ENCODE measurements at places on chromosomes 1 and 21.

DNA sequence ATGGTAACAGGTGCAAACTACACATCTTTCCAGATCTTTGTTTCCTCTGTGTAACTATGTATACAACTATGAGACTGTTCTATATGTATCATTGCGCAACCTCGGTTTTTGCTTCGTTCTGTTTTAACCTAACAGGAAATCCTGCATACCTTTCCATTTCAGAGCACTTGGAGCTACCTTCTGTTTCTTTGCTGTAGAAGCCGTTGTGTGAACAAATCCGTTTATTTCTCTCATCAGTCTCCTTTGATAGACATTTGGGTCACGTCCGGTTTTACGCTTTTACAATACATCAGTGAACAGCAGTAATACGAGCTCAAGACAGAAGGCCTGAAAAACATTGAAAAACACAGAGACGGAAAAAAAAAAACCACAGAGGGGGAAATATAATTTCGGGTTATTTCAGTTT is 10.5 kb downstream of the ATP5IF1 start:
- DNase-seq, result no peak

DNA sequence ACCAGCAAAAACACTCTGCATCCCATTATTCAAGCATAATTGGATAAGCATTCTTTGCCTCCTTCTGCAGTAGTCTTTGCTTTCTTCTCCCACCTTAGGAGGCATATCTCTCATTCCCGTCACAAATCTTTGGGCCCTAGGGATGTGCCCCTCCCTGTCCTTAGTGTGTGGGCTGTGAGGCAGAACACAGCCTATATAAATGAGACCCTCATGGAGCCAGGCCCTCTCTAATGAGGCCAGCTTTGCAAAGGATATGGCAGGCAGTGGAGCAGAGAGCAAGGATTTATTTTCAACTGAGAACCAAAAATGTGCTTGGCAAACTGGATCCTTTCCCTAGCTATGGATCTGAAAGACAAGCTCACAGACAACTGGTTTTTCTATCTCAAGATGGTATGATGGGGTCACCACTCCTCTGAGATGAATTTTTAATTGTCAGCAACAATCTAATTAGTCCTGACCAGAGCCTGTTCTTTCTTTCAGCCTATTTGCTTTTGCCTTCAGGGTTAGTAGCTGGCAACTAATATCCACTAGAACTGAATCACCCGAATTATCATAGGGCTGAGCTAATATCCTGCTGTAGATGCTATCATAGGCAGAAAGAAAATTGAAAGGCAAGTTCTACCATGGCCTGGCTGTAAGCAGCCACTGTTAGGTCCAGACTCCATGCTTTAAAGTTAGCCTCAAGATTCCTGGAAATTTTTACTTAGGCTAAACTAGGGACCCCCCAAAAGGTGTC is 134.2 kb downstream of the SYT2 start:
- no peak for DNase-seq

- DNase-seq, result peak; percentile 60
Observed at GRCh38 chr1:184973272-184974055, 844 bp downstream of the NIBAN1 start.

GRCh38 chr1:107649023-107649422 is 316.0 kb downstream of the VAV3 start:
- no peak for DNase-seq

- peak; percentile 18 for DNase-seq
Observed at GRCh38 chr1:230186003-230186863, 119.2 kb downstream of the GALNT2 start.

- no peak for DNase-seq
Observed at GRCh38 chr1:167332503-167332902, 111.8 kb downstream of the POU2F1 start.

DNA sequence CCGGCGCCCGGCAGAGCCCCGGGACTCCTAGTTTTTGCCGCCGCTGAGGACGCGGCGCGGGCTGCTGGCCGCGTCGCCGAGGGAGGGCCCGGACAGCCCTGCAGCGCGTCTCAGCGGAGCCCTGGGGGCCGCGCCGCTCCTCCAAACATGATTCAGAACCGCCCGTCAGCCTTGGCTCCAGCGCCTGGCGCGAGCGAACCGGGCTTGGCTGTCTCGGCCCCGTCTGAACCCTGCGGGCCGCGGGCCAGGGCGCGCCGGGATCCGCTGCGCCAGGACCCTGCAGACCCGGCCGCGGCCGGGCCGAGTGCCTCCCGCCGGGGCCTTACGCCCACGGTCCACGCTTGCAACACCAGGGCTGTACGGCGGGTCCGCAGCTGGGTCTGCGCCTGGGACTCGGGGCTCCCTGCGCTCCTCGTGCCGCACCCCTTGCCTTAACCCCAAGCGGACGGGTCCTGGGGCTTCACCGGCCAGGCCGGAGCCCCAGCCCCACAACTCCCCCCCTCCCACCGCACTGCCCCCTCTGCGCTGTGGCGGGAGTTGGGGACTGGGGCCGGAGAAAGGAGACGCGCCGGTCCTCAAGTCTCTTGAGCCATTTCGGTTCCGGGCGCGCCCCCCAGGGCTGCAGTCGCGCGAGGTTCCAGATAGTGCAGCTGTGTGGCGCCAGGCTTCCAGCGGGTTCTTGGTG is 48.4 kb upstream of the CD34 start:
- no peak for DNase-seq

GRCh38 chr1:54649130-54649898 is 7.7 kb downstream of the MROH7 start:
- no peak for DNase-seq

GRCh38 chr1:193662030-193662429 is 475.6 kb upstream of the B3GALT2 start:
- no peak for DNase-seq

DNA sequence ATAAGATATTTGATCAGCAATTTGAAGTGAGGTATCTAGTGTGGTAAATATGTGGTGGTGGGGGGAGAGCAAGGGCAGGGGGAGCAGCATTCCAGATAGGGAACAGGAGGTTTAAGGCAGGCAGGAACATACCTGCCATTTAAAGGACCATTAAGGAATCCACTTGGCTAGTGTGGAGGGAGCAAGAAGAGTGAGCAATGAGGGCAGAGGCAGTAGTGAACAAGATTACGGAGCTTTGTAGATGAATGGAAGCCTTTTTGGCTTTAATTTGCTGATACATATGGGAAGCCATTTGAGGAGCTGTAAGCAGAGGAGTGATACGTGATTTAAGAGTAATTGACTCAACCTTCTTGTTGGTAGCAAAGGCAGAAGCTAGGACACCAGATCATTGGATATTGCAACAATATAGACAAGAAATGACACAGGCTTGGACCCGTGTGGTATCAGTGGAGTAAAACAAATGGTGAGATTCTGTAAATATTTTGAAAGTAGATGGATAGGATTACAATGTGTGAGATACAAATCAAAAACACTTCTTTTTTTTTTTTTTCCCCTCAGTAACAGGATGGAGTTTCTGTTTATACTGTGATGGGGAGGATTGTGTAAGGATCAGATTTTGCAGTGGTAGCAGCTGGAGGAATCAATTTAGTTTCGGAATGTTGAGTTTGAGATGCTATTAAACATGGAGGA is 73.8 kb upstream of the B3GALT2 start:
- DNase-seq, result no peak

DNA sequence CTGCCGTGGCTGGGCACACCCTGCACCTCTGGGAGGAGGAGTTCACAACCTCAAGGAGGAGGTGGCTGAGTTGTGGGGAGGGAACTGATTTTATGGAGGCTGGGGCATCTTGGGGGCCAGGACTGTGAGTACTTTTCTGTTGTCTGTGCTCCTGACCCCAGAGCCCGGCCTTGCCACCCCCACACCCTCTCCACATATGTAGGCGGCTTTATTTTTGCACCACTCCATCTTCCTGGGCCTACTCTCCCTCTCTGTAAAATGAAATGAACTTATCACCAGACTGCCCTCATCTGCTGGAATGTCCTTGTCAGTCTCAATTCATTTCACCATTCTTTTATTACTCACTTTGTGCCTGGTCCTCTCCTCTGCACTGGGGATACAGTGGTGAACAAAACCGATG is 12.8 kb downstream of the FOXD2 start:
- no peak for DNase-seq

GRCh38 chr1:63835128-63835527 is 61.3 kb downstream of the ROR1 start:
- DNase-seq, result no peak
